ENCODE measurements at places on chromosomes 7 and 10.

DNA sequence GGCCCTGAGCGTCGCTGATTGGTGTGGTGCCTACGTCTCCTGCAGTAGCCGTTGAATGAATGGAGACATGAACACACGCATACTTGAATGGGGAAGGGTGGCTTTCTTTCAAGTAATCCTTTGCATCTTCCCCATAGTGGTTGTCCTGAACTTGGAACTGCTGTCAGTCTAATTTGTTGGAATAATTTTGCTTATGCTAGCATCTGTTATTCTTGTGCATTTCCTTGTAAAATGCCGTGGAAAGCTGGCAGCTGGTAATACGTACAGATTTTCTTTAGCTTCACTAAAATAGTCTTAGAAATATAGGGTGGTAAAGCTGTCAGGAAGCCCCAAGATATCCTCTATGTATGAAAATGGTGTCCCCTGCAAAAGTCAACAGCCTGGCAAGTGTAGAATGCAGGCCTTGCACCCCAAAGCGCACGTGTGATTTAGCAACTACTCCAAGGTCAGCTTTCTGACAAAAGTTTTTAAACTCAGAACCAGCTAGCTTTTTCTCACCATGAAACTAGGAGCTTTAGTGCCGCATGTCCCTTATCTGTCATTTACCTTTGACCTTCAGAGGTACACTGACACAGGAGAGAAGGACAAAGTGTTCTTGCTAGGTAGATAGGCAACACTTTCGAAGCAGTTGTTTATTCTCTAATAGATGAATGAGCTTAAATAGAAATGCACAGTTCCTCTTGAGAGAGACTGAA lies 70.8 kb downstream of the RBM33 start:
- no peak for DNase-seq

DNA sequence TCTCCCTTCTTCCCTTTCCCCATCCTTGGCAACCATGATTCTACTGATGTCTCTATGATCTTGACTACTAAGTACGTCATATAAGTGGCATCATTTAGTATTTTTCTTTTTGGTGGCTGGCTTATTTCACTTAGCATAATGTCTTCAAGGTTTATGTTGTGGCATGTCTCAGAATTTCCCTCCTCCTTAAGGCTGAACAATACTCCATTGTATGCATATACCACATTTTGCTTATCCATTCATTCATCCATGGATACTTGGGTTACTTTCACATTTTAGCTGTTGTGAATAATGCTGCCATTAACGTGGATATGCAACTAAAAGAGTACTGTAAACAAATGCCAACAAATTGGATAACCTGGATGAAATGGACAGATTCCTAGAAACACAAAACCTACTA lies 60.8 kb downstream of the BMPR1A start:
- no peak for DNase-seq

DNA sequence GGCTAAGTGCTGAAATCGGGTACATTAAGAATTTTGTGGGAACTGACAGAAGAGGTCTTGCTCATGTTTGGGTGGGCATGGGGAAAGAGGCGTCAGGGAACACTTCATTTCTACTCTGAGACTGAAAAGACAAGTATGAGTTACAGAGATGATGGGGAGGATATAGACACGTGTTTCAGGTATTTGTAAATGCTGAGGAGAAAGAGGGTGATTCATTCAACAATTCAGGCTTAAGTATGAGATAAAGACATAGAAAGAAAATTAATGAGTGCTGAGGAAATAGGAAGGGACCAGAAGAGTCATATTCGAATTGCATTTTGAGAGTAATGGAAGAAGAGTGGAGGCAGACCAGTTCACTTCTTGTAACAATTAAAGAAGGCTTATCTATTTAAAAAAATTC lies 143.6 kb downstream of the HBP1 start:
- DNase-seq: no peak

- no peak for DNase-seq
These were observed 44.3 kb downstream of the CPED1 start for GRCh38 chr7:121032645-121033460.

GRCh38 chr10:17872191-17873091 lies 63.3 kb downstream of the MRC1 start:
- DNase-seq: no peak

DNA sequence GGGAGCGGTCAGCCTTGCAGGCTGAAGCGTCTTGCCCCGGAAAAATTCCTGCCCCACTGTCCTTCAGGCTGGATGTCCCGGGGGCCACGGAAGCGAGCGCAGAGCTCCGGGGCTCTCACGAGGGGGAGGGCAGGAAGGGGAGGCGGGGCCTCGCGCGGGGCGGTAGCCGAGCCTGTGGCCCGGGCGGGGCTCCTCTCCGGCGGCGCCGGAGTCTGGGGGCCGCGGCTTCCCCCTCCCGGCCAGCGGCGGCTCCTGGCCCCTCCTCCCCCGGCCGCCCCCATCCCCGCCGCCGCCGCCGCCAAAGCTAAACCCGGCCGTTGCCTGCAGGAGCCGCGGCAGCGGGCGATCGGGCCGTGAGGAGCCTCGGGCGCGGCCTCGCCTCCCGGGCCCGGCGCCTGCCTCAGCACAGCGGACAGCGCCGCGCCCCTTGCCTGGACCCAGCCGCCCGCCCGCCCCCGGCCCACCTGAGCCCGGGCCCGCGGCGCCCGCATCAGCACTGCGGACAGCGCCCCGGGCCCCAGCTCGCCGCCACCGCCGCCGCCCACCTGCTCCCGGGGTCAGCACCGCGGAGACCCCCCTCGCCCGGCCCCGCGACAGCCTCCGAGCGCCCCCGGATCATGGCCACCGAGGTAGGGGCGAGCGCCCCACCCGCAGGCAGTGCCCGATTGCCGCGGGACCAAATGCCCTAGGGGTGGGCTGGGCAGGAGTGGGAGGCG lies at the start of gene GOLGA7B:
Gene GOLGA7B, plus strand, starts transcription at position 157 of the 716 bp plus-strand sequence. Its CDS starts 461 bp downstream, at position 618.
- DNase-seq: peak; percentile 51

- DNase-seq: no peak
These were observed 415.3 kb upstream of the PRKCQ start for GRCh38 chr10:6995341-6995740.

DNA sequence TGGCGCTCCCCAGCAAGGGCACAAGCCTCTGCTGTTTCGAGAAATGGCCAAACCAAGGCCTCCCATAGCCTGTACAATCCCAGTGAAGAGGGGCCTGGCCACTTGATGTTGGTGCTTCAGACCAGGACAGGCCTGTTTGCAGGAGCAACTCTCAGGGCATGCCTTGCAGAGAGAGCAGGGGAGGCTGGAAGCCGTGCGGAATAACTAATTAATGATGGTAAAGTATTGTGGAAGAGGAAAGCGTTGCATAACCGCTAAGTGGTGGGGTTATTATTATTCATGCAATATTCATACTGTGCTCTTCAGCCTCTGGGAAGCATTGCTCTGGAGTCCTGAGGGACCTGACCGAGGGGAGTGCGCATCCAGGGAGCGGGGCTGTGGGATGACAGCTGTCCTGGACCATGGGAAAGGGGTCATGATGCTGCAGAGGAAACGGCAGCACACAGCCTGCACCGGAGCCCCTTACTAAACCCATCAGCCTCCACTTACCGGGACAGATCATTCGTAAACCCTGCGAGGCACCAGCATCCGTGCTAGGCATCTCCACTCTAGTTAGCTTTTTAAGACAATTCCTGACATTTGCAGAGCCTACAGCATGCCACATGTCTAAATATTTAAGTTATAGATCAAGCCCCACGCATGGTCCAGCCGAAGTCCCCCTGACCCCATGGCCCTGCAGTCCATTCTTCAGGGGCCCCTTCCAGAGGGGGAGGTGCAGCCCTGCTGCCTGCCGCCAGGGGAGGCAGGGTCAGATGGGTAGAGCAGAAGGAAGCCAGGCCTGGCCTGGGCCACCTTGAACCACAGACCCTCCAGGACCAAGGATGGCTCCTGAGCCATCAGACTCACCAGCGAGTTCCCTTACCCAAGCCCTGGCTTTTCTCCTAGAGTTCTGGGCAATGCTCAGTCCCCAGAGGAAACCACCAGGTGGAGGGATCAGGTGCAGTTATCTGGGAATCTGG lies 11.6 kb downstream of the TMEM273 start:
- DNase-seq: no peak

GRCh38 chr10:68470300-68470699 lies 1.5 kb downstream of the DNA2 start:
- DNase-seq: no peak

- no peak for DNase-seq
These were observed 147.3 kb downstream of the NRCAM start for GRCh38 chr7:108308903-108309302.

GRCh38 chr7:135792866-135793265 lies 44.3 kb upstream of the FAM180A start:
- DNase-seq: no peak

- DNase-seq: no peak
These were observed 9.2 kb upstream of the LRRN3 start for GRCh38 chr7:111081546-111082267.

GRCh38 chr10:110074758-110075671 lies 67.2 kb downstream of the ADD3 start:
- no peak for DNase-seq

- DNase-seq: no peak
These were observed 120.6 kb downstream of the SH3PXD2A start for GRCh38 chr10:103734731-103735130.

- no peak for DNase-seq
These were observed 51.1 kb downstream of the JMJD1C start for GRCh38 chr10:63414481-63415260.

- no peak for DNase-seq
These were observed 29.2 kb downstream of the TRRAP start for GRCh38 chr7:98907570-98907969.

GRCh38 chr7:56033671-56034432 lies 17.4 kb downstream of the PSPH start:
- peak; percentile 21 for DNase-seq

DNA sequence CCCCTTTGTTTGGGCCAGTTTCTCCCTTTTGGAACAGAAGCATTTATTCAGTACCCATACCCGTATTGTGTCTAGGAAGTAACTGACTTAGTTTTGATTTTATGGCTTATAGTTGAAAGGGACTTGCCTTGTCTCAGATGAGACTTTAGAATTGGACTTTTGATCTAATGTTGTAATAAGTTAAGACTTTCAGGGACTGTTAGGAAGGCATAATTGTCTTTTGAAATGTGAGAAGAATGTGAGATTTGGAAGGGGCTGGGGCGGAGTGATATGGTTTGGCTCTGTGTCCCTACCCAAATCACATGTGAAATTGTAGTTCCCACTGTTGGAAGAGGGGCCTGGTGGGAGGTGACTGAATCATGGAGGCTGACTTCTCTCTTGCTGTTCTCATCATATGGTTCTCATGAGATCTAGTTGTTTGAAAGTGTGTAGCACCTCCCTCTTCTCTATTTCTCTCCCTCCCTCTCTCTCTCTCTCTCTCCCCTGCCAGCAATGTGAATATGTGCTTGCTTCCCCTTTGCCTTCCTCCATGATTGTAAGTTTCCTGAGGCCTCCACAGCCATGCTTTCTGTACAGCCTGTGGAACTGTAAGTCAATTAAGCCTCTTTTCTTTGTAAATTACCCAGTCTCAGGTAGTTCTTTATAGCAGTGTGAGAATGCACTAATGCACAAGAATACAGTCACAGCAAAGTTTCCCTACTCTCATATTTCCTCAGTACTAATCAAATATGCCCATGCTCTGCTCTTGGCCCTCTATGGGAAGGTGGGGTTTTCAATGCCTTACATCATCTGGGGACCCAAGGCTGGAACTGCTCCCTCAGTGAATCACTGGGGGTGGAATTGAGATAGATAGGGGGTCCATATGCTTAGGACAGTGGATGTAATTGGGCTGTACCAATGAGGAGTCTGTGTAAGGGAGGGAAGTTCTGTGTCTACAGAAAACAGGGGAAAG lies 17.2 kb upstream of the AKR1C1 start:
- DNase-seq: no peak

- DNase-seq: no peak
These were observed 280.4 kb downstream of the KCNMA1 start for GRCh38 chr10:77357185-77357584.

- no peak for DNase-seq
These were observed 34.9 kb downstream of the LDB3 start for GRCh38 chr10:86703176-86703575.

GRCh38 chr10:59314268-59314667 lies 48.1 kb downstream of the FAM13C start:
- no peak for DNase-seq

- no peak for DNase-seq
These were observed 767.7 kb downstream of the TYW1 start for GRCh38 chr7:67764289-67764688.

- DNase-seq: no peak
These were observed 233.4 kb upstream of the SLC26A5 start for GRCh38 chr7:103679151-103680132.

GRCh38 chr7:123209786-123210185 lies 10.0 kb upstream of the SLC13A1 start:
- DNase-seq: no peak

DNA sequence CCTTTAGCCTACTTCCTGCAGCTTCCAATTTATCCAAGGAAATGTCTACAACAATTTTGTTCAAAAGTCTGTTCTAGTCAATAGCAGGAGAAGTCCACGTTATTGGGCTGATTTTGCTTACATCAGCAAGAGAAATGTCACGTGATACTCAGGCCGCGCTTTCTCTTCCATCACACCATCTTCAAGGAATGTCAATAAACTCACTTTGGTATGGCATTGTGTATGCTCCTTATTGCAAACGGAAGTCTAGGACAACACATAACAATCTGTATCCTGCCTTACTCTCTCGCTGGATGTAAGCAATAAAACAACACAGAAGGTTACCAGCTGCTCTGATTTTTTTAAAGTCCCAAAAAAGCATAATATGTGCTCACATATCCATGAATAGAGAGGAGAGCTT lies 17.1 kb upstream of the STK17A start:
- no peak for DNase-seq

GRCh38 chr10:23557777-23558176 lies 118.9 kb downstream of the OTUD1 start:
- no peak for DNase-seq

DNA sequence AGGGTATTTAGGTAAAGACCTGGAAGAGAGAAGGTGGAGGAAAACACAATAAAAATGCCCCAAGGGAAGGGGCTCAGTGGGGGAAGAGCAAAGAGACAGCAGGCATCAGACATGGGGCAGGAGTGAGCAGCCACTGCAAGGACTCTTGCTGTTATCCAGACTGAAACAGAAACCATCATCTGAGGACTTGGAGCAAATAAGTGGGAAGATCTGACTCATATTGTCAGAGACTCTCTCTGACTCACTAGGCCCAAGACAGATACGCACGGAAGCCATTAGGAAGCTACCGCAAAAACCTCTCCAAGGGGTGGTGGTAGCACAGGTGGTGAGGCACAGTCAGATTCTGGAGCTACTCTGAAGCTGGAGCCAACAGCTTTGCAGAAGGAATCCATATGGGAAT lies 110.7 kb downstream of the RNF32 start:
- no peak for DNase-seq

DNA sequence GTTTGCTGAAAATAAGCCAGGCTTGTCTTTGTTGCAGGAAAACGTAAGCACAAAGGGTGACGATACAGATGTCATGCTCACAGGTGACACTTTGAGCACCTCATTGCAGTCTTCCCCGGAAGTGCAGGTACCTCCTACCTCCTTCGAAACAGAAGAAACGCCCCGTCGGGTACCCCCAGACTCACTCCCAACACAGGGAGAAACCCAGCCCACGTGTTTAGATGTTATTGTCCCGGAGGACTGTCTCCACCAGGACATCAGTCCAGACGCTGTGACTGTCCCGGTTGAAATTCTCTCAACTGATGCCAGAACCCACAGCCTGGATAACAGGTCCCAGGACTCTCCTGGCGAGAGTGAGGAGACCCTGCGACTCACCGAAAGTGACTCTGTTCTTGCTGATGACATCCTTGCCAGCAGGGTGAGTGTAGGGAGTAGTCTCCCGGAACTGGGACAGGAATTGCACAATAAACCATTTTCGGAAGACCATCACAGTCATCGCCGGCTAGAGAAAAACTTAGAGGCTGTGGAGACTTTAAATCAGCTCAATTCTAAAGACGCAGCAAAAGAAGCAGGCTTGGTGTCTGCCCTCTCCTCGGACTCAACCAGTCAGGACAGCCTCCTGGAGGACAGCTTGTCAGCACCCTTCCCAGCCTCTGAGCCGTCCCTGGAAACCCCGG lies 18.3 kb upstream of the BHLHA15 start:
- DNase-seq: no peak

All from activated CD8-positive, alpha-beta memory T cell treated with anti-CD3 and anti-CD28 coated beads for 1 hour (primary cell).